ENCODE measurements at places on chromosomes 11 and 22. TPM values are rescaled to one million over a fixed set of nuclear protein-coding genes. Genes with fewer than 3 reads are reported as not detected.
A peak's percentile ranks its signal among the peaks of the same experiment; 100 is the strongest.

GRCh38 chr22:49934891-49935557 lies 16.6 kb downstream of the CRELD2 start:
- peak; percentile 81 for DNase-seq

RCN1 gene
- total RNA-seq: 67.8 TPM

DNA sequence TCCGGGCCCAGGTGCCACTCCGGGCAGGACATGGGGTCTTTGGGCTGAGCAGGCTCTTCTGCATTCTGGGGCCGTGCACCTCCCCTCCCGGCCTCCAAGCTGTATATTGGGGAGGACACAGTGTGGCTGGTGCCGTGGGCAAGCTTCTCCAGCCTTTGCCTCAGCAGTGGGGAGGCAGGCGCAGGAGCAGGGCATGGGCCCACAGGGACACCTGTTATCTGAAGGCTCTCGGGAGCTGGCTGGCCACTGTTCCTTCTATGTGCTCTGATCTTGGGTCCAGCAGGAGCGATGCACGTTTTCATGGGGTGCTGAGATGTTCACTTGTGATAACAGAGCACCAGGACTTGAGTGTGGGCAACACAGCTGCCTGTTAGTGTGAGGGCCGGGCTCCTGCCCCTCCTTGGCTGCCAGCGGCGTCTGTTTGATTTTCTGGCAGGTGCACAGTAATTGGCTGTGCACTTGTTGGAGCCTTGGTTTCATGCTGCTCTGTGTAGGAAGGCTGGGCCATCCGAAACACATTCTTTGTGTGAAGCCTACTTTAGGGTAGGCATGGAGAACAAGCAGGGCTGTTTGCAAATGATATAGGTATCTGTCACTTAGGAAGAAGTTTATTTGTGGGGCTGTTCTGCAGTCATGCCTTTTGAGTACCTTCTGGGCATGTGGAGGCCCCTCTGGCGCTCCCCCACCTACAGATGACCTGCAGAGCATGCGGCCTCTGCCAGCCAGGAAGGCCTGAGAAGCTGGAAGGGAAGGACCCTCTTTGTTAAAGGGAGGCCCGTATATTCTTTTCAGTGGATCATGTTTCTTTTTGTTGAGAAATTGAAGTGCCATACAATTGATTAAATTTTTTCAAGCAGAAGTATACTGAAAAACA lies 201.5 kb downstream of the TBC1D22A start:
- no peak for DNase-seq

DNA sequence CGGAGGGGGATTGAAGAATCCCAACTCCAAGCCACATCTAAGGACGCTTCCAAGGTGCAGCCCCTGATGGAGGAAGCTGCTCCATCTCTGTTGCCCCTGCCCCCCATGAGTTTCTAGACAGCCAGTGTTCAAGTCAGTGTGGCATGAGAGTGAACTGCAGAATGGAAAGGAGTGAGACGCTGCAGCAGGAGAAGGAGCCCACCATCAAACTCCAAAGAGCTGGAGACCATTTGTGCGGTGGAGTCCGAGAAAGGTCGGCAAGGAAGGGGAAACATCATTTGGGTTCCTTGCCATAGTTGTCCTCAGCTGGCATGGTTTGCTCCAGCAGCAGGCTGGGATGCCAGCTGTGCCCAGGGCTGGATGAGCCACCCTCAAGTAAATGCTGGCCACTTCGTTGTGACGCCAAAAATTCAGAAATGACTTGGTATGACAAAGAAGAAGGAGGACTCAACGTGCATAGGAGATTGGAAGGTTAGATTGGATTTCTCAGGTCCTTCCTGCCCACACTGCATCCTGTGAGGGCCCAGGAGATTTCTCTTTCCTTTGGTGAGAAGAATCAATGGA lies 16.4 kb downstream of the APOL2 start:
- DNase-seq: no peak

DNA sequence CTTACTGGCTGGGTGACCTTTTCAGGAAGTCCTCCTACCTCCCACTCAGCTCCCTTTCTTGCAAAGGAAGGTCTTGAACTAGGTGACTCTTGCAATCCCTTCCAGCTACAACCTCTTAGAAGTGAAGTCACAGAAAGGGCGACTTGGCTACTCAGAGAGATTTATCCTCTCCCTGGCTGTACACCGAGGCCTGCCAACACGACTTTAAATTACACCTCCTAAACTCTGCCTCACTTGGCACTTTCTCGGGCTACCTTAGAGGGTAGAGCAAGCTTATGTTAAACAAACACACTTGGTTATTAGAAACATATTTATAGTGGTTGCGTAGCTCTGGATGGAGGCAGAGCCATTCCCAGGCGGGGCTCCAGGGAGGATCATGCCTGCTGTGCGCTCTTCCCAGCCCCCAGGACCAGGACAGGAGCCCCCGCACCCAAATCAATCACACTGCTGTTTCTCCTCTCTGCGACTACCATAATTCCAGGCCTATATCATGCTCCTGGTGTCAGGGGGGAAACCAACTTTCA lies 358.4 kb downstream of the BUD13 start:
- no peak for DNase-seq

DNA sequence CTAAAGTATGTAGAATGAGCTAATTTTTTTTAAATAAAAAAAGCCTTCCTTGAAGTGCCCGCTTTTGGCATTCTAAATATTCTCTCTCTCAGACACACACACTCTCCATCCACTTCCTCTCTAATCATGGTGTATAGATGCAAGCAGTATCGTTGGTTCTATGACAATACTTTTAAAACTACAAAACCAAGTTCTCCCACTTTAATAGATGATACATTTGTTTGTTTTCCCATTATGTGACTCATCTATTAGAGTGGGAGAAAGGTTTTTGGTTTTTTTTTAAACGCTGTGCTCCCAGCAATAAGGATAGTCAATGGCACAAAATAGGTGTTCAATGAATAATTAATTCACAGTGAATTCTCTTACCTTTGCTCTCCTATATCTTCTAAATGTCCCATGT lies 44.6 kb downstream of the FZD4 start:
- no peak for DNase-seq

KRTAP5-8 gene
- not detected for total RNA-seq

SVIP gene
- 6.1 TPM for total RNA-seq

DNA sequence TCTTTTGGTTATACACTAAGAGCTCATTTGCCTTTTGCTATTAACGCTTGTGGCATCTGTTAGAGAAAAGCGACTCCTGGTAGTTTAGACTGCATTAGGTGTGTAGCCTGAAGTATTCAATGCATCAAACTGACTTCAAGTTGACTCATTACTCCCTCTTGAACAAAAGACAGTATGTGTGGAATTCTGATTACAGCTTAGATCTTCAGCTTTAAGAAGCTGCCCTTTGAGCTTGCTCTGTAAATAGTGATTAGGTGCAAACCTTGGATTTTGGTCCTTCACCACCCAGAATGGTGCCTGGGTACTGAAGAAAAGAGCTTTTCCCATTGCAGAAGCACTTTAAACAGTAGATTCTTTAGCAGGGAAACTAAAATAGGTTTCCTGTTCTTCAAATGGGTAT lies 62.1 kb downstream of the FAT3 start:
- no peak for DNase-seq

- DNase-seq: no peak
These were observed 11.3 kb upstream of the LTO1 start for GRCh38 chr11:69686452-69686851.

GRCh38 chr11:35157814-35158700 lies 19.1 kb downstream of the CD44 start:
- no peak for DNase-seq

TMEM41B gene
- total RNA-seq: 42.3 TPM

DNA sequence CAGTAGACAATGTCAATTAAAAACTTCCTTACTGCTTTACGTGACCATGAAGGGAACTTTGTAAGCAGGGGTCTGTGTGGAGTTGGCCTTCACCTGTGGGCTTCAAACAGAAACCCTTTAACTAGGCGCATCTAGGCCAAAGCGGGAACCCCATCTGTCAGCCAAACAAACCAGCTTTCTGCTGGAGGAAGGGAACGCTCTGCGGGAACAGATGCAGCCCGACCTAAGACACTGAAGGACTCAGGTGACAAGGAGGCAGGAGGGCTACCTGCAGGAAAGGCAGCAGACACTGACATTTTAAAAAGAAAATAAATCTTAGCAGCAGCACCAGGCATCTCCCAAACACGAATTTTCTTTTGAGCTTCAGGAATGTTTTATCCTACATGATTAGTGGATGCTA lies 78.4 kb downstream of the CADM1 start:
- no peak for DNase-seq

DNA sequence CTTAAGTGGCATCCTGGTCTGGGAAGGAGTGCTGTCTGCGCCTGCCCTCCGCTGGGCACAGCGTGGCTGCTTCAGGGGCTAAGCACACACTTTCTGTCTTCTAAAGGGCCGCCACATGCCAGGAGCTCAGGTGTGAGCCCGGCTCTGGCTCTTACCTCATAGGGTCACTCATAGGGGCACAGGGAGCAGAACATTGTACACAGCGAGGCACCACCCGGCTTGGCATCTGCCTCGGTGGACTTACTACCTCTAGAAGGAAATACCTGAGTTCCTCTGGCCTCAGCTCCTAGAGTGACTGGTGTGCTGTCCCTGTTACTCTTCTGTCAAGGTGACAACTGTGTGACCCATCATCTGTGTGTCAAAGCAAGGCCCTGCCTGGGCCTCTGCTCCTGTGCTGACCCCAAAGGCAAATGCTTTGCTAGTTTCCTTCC lies 13.4 kb downstream of the NEAT1 start:
- no peak for DNase-seq

DNA sequence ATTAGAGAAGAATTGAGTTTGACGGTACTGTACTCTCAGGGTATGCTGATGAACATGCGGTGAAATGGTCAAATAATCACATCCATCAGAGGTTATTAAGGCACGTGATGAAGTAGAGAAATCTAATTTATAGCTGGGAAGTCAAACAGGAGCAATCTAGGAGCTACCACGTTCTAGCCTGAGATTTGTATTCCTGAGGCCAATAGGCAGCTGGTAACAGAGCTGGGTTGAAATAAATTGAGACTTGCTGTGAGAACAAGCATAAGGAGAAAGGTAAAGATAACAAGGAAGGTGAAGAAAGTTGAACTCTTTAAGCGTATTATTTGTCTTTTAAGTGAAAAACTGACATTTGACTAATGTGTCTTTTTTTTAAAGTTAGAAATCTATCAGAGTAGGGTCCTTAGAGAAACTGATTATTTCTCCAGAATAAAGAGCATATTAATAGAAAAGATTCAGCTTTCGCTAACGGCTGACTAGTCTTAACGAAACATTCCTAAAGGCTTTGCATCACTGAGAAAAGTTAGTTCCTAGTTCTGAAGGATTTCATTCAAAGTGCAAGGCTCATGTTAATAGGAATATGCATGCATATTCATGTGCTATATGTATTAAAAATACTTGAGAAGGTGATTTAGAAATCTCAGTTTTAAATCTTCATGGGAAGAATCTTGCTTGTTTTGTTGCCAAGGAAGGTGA lies 5.2 kb upstream of the WEE1 start:
- no peak for DNase-seq

GRCh38 chr22:44068422-44069191 lies 44.5 kb downstream of the PARVB start:
- DNase-seq: no peak

All from breast epithelium (tissue), 4 donors.